ENCODE measurements at places on chromosomes 1 and 21.

GRCh38 chr1:185957441-185958363 lies 223.5 kb downstream of the HMCN1 start:
- DNase-seq = no peak

GRCh38 chr1:237910834-237911233 lies 20.1 kb upstream of the ZP4 start:
- no peak for DNase-seq

DNA sequence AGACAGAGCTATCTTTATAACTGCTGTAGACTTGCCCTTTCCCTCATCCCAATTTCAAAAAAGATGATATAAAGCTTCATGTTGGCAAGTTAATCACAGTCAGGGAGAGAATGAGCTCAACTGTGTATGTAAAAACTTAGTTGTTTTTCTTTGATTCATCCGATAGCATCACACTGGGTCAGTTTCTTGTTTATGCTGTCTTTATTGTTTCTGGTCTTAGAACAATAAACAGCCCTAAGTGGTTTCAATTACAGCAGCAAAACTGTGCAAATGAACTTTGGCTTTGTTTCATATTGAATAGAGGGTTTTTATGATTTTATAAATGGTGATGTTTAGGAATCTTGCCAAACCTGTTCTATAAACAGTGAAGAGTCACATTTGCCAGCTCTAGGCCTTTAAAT lies 423.8 kb upstream of the CXADR start:
- DNase-seq = no peak

- DNase-seq = no peak
Measured at GRCh38 chr1:150981177-150981804, 801 bp upstream of the ANXA9 start.

DNA sequence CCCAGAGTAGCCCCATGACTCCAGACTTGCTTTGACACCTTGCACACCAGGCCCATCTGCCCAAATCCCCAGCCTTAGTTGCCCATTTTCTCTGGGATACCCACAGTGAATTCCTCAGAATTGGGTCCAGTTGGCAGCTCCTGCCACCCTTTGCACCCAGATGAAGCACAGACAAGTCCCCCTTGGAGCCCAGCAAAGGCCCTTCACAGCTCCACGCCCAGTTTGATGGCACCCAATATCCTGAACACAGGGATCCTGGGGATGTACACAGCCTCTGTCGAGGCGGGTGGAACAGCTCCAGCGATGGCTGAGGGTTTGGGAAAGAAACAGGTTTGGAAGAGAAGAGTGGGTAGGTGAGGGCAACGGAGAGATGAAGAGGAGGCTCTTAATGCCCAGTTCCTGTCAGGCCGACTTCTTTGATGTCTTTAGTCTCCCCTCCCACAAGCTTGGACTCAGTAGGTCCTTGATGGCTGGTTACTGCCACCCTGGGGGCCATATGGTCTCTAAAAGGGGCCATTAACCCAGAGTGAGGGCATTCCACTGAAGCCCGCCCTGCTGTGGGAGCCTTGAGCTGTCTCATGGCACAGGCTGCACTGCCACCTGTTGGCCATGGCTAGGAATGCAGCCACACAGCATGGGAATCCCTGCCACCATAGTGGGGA lies 21.7 kb downstream of the TMEM53 start:
- peak; percentile 77 for DNase-seq

DNA sequence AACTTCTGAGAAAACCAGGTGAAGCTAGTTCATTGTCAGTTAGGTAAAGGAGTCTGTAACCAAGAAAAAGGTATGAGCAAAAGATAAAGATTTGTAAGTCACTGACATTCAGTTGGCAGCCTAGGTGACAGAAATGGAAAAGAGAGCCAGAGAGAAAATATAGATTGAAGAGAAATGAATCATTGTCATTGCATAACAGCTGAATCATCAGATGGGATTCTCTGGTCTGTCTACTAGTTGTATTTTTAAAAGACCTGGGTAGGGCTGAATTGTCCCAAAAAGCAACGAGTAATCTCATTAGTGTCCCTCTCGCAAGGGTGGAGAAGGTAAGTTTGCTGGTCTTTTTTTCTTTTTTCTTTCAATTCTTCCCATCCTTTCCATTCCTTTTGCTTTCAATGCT lies 36.6 kb downstream of the PTGS2 start:
- DNase-seq = no peak

- peak; percentile 5 for DNase-seq
Measured at GRCh38 chr1:28915031-28915895, 894 bp downstream of the EPB41 start.

GRCh38 chr1:4344065-4344732 lies 310.2 kb upstream of the AJAP1 start:
- DNase-seq = peak; percentile 32

- no peak for DNase-seq
Measured at GRCh38 chr1:25724201-25724600, 75.8 kb upstream of the SELENON start.

- DNase-seq = no peak
Measured at GRCh38 chr1:76548513-76549100, 318.7 kb upstream of the ST6GALNAC5 start.

DNA sequence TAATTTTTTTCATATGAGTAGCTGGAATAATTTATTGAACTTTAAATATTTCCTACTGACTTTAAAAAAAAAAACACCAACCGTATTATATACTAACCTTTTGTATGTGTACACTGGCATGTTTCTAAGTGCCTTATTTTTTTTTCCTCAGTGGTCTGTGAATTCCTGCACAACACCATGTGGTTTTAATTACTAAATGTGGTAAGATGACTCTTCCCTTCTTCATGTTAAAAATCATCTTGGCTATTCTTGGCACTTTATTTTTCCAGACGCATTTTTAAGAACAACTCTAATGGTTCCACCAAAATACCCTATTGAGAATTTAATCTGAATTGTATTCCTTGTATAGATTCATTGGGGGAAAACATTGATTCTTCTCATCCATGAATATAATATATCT lies 28.4 kb downstream of the PPP2R5A start:
- DNase-seq = no peak

DNA sequence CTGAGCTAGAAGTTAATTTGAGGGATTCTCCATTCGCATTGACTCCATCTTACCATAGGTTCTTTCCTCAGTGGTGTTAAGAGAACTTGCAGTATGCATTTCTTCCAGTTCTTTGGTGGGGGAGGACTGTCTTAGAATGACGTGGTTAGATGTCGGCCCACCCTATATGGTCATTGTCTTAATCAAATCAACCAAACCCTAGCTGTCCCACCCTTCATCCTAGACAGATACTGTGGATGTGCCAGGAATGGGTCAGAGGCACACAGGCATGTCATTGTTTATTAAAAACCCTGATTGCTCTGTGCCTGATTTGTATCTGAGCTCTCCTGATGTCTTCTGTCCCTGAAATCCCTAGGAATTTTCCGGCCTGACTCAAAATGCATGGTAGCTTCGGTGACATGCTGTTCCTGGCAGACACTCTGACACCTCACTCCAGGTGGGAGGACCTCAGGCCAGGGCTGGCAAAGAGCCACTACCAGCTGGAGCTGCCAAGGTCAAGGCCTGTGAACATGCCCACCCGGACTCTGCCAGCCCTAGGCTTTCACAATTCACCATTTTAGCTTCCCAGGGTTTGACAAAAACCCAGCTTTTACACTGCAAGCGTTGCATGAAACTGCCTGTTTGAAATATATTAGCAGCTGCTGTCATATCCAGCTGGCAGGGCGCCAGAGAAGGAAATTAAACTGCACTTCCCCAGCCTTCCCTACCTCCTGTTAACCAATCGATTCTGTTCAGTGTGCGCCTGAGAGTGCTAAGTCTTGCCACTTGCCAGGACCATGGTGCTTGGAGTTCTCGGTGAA lies 134.0 kb downstream of the FAM78B start:
- no peak for DNase-seq

DNA sequence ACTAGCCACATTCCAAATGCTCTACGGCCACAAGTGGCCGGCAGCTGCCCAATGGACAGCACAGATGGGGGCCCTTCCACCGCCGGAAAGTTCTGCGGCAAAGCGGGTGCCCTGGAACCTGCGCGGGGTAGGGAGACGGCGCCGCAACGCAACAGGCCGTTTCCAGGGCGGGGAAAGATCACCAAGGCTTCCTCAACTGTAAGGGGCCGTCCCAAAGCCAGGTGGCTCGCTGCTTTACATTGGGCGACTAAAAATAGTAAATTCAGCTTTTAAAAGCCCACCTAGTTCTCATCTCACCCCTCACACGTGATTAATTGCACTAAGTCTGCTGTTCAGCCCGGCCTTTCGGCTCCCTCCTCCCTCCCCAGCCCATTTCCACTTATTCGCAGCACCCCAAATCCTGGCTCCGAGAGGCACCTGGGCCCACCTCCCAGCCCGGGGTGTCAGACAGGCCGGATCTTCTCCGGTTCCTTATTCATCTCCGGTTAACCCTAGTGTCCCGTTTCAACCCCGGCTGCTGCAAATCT lies 643 bp downstream of the CFAP298 start:
- peak; percentile 68 for DNase-seq

GRCh38 chr1:77413541-77414335 lies 131.9 kb downstream of the AK5 start:
- no peak for DNase-seq

DNA sequence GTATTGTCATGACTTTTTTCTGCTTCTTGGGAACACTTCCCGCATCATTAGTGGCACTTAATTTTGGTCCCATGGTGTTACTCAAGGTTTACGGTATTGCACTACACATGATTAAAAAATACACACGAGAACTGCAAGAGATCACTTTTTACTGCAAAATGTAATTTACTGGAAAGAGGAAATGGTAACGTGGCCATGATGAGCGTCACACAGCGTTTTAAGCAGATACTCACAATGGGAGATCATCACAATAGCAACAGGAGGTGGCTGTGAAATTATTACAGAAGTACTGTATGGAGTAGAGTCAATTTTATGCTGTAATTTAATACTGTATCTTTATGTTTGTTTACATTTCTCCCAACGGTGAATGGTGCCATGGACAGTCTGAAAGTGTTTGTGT lies 1510.3 kb downstream of the AMY1C start:
- DNase-seq = no peak
